ENCODE measurements at places on chromosomes 2 and 18. TPM values are rescaled to one million over a fixed set of nuclear protein-coding genes. Genes with fewer than 3 reads are reported as not detected.

GRCh38 chr18:10454681-10455557 is 484 bp downstream of the APCDD1 start:
- DNase-seq, result peak; percentile 16

- DNase-seq, result peak; percentile 43
Measured at GRCh38 chr18:77207540-77207939, 42.1 kb upstream of the GALR1 start.

- DNase-seq, result no peak
Measured at GRCh38 chr2:172751564-172751963, 15.9 kb downstream of the RAPGEF4 start.

- no peak for DNase-seq
Measured at GRCh38 chr2:115913921-115914320, 1471.5 kb downstream of the DPP10 start.

- DNase-seq, result no peak
Measured at GRCh38 chr18:33135951-33136660, 304.4 kb downstream of the CCDC178 start.

GRCh38 chr2:33560017-33560416 is 39.1 kb downstream of the FAM98A start:
- no peak for DNase-seq

DNA sequence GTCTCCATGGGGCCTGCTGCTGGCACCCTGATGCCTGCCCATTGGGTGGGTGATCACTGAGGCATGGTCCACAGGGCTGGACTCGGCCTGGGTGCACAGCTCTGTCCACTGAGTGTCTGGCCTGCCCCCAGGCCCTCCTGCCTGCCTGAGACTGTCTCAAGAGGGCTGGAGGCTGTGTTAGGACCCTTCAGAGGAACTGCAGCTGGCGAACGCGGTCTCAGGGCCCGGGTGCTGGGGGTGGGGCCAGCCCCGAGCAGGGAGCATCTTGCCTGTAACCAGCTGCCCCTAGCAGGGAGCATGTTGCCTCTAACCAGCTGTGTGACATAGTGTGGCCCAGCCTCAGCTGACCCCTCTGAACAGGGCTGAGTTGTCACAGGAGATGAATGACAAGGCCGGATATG is 50.0 kb downstream of the TWIST2 start:
- DNase-seq, result peak; percentile 34

DNA sequence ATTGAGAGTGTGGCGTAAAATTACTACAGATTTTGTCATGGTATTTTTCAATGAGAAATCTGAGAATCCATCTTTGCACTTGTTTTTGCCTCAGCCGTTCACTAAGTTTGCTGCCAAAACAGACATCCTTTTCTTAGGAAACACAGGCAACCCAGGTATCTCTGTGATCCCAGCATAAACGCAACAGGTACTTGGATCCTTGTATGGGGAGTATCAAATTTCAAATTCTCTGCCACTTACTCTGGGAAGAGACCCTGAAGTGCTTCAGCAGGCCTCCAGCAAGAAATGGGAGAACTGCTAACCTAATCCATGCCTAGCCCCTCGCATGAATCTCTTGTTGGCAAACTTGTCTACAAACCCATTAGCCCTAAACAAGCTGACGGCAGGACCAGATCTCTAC is 83.1 kb downstream of the BCL11A start:
- no peak for DNase-seq

- DNase-seq, result no peak
Measured at GRCh38 chr18:77140439-77141109, 8.0 kb upstream of the MBP start.

DNA sequence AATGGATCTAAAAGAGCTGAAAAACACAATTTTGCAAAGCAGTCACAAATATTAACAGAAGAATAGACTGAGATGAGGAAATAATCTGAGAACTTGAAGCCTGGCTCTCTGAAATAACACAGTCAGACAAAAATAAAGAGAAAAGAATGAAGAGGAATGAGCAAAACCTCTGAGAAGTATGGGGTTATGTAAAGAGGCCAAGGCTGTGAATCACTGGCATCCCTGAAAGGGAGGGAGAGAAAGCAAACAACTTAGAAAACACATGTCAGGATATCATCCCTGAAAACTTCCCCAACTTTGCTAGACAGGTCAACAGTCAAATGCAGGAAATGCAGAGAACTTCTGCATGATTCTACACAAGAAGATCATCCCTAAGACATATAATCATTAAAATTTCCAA is 73.5 kb upstream of the LHCGR start:
- no peak for DNase-seq

GRCh38 chr18:37567061-37567993 is 1.7 kb upstream of the CELF4 start:
- DNase-seq, result no peak

GRCh38 chr2:157940024-157940423 is 63.9 kb upstream of the ACVR1 start:
- DNase-seq, result no peak

GRCh38 chr2:74966887-74967286 is 8.4 kb downstream of the POLE4 start:
- DNase-seq, result no peak

DNA sequence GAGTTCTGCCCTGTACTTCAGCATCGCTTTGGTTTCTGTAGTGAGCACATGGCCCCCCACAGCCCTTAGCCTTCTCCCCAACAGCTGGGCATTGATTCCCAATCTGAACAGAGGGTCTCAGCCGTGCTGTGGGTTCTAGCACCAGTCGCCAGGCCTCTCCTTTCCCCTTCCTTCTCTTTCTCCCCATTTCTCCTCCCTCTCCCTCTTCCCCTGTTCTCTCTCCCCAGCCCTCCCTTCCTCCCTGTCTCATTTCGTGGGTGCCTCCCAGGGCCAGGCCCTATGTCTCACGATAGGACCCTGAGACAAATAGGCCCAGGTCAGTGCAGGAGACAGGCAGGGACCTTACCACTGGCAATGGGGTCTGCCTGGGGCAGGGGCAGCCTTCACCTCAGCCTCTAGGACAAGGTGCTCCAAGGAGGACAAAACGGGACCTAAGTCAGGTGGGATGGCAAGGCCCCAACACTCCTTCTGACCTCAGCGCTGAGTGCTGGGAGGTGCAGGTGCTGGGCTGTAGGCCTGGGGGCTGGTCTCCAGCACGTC is 143.4 kb upstream of the GPC1 start:
- DNase-seq, result no peak

DNA sequence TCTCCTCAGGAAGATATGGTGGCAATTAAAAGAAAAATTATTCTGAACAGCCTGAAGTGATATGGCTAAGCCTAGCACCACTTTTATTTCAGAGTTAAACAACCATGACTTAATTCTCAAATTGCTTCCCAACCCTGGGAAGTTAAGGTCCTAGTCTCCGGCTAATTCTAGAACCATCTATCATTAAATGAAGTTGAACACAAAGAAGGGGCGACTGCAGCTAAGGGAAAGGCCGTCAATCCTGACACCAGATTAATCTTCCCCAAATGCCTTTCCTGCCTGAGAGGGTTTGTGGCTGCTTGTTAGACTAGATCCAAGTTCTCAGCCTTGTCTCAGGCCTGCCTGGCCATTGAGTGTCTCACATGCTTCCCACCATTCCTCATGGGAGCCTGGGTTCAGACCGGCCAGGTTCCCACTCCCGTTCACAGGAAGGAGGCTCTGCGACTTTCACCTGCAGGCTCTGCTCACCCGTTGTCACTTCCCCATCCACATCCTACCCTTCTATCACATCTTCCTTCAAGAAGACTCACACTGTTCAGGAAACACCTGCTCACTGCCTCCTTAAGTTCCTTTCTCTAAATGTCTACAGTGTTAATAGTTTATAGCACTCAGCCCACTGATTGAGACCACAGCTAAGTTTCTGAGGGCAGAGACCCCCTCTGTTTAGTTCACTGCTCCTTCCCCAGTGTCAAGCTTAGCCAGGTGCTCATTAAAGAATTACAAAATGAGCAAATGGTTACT is 282.9 kb upstream of the REV1 start:
- DNase-seq, result no peak

DNA sequence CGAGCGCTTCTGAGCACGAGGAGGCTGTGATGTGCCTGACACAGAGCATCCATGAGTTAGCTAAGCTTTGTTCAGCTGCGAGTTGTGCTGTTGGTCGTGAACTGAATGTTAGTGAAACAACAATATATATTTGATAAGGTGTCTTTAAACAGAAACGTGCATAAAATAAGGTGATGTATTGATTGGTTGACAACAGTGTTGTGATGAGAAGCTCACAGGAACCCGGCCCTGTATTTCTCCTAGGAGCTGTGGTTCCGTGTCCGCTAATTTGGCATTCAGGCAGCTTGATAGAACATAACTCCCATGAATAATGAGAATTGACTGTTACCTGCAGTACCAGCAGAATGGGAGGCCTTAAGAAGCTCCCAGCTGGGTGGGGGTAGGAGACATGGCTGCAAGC is 146.4 kb upstream of the MYCN start:
- DNase-seq, result no peak

- no peak for DNase-seq
Measured at GRCh38 chr2:233993461-233993860, 57.0 kb upstream of the SPP2 start.

GRCh38 chr2:45260946-45261345 is 251.7 kb upstream of the SIX2 start:
- no peak for DNase-seq

DNA sequence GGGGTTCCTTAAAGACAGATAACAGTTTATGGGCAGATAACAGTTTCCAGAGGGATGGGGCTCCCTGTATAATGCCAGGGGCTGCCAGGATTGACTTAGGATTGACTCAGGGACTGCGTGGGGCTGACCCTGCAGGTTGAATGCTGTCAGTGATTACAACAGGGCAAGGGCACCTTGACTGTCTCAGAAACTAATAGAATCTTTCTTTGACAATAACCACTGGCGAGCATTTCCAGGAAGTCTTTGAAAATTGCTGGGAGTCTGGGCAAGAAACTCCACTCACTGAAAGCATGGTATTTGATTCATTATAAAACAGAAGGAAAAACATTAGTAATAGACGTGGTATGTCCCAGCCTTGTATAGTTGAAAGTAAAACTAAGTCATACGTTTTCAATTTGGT is 101.0 kb downstream of the GPD2 start:
- no peak for DNase-seq

DNA sequence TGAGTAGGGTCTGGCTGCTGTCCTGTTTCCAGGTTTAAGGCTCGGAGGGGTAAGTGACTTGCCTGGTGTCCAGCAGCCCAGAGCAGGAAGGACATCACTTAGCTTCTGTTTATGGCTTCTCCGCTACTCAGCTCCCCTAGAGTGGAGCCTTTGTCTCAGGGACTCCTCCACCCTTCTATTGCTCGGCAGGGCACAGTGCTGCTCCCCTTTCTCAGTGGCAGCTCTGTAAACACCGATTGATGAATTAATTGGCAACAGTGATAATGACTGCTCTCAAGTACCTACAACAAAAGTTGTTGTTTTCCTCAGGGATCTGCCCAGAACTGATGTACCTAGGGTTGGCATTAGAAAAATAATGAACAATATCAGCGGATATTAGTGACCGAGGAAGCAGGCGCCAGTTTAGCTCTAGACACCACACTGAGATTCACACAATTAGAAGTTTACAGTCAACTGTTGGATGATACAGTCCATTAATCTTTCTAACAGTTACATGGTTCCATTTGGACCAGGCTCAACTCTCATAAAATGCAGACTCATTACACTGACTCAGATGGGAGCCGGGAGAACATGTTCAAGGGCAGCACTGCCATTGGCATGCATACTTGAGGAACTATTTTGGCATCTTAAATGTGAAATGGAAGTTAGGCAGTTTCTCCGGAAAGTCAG is 265.7 kb downstream of the MTX2 start:
- DNase-seq, result no peak

DNA sequence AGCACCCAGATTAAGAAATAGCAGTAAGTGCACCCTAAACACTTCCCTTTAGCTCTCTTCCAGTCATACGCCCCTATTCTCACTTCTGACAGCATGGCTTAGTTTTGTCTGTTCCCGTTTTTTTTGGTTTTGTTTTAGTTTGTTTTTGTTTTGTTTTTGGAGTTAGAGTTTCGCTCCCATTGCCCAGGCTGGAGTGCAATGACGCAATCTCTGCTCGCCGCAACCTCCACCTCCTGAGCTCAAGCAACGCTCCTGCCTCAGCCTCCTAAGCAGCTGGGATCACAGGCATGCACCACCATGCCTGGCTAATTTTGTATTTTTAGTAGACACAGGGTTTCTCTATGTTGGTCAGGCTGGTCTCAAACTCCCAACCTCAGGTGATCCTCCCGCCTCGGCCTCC is 2067.7 kb downstream of the SUCLG1 start:
- DNase-seq, result no peak

DNA sequence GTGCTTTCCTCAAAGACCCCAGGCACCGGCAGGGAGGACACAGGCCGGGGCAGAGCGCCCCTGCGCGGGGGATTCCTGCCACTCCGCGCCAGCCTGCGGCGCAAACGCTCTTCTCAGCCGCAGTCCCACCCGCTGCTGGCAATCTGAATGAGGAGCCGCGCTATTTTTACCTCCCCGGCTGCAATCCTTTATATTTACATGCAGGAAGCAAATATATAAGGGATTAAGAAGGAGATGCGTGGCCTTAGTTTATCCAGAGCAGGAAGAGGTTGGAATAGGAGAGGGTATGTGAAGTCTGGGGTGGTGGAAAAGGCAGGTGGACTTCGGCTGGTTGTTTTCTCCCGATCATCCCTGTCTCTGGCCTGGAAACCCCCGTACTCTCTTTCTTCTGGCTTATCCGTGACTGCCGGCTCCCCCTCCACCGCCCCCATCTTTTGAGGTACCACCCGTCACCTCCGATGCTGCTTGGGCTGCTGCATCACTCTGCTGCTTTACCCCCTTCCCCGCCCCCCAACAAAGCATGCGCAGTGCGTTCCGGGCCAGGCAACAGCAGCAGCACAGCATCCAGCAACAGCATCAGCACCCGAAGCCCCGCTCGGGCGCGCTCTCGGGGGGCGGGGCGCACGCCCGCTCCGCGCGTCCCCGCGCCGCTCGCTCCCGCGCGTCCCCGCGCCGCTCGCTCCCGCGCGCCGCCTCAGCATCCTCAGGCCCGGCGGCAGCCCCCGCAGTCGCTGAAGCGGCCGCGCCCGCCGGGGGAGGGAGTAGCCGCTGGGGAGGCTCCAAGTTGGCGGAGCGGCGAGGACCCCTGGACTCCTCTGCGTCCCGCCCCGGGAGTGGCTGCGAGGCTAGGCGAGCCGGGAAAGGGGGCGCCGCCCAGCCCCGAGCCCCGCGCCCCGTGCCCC is at the start of gene ADAM23:
Gene ADAM23 (plus strand): TSS at position 700 of the 902 bp plus-strand sequence. CDS start 335 bp downstream, outside the sequence.
- peak; percentile 39 for DNase-seq

DNA sequence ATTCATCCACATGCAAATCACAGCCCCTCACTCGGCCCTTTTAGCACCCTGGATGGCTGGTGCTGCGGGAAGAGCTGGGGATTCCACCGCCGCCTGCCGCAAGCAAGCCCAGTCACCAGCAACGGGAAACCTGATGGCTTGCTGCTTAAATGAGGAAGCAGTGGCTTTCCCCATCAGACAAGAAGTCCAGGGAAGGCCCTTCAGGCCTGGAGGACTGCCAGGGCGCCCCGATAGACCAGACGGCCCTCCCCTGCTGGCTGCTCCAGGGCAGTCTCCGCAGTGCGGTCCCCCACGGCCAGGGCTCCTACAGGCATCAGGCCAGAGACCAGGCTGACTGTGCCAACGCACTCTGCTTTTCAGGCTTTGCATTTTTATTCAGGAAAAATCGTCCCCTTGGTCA is 439.1 kb downstream of the EIPR1 start:
- no peak for DNase-seq

PIEZO2 gene
- total RNA-seq, result 1.0 TPM

CCDC74B gene
- 0.63 TPM for total RNA-seq

SPATA3 gene
- total RNA-seq, result not detected

MRO gene
- 0.23 TPM for total RNA-seq

PTPRN gene
- total RNA-seq, result 0.72 TPM

MDH1B gene
- 0.34 TPM for total RNA-seq

MLPH gene
- total RNA-seq, result 133 TPM
